ENCODE measurements at places on chromosomes 1 and 21.

GRCh38 chr1:2543543-2544092 lies 12.6 kb upstream of the TNFRSF14 start:
- no peak for DNase-seq

DNA sequence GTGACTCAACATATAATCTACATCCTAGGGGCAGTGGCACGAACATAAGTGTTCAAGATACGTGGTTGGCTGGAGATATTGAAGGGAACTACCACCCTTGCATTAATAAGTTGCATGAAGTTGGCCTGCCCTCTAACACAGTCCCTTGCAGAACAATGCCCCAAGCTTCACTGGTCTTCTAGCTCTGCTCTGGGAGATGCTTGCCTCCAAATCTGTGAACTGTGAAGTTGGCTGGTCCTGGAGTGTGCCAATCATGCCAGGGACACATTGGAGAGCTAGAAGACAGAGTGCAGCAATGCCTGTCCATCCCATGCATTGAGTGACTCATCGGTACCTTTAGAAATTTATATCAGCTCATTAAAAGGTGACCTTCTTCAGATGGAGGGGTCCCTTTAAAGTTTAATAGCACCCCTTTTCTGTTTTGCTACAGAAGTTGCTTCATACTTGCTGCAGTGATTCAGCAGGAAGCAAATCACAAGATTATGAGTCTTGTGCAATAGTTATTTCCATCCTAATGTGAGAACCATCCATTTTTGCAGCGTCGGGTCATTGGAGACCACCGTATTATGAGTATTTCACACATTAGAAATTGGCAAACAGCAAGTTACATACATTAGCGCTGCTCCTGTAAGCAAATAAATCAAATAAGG lies 55.2 kb upstream of the KAZN start:
- no peak for DNase-seq

DNA sequence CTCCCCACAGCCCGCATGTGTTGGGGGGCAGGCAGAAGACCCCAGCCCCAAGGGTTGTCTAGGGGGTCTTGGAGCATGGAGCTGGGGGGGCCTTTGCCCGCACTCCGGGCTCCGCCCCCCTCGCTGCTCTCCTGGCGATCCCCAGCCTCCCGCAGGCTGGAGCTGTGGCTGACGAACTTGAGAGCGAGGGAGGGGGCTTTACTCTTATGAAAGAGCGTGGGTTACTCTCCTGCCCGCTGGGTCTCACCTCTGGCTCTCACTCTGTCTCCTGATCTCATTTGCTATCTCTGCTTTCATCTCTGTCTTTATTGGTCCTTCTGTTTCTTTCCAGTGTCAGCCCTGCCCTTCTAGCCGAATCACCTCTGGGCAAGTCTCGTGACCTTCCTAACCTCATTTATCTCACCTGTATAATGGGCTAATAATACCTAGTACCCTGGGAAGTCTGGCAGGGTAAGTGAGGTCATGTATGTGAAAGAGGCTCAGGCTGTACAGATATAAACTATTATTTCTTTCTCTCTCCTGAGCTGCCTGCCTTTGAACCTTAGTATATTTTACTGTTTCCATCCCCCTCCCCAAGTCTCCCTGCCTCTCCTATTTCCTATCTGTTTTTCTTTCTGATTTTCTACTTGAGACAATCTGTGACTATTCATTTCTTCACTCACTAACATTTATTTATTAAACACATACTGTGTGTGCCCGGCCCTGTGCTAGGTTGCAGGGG lies 731 bp downstream of the EFNA4 start:
- DNase-seq = no peak

- no peak for DNase-seq
Measured at GRCh38 chr1:153968000-153968363, 280 bp downstream of the CREB3L4 start.

- no peak for DNase-seq
Measured at GRCh38 chr1:215645182-215645581, 78.1 kb downstream of the KCTD3 start.

GRCh38 chr1:164630626-164631396 lies 71.8 kb downstream of the PBX1 start:
- DNase-seq = no peak

DNA sequence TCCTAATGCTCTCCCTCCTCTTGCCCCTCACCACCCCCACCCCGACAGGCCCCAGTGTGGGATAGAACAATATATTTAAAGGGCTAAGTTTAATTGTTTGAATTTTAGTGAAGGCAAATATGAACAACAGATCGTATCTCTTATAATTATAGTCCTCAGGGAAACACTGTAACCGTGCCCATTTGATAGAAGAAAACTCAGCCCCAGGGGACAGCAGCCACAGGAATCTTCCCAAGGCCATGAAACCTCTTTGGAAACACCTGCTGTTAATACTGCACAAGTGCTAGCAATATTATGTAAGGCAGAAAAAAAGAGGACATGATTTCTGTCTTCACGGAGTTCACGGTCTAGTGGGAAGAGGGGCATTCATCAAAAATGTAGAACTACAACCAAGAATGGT lies 142.2 kb downstream of the URB2 start:
- no peak for DNase-seq

DNA sequence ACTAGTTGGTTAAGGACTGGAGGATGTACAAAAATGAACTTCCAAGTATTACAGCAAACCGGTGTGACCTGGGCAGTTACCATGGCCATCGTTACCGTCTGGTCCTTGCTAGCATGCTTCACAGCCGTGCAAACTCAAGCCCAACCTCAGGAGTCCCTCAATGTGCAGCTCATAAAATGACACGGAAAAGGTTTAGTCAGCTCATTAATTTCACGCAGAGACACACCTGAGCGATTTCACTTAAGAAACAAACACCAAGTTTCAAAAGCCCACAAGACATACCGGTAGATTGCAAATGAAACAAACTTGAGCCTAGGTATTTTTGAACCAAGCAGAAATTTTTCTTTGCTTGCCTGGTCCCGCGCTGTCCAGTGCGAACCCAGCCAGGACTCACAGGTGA lies 105.0 kb upstream of the ADAR start:
- no peak for DNase-seq

DNA sequence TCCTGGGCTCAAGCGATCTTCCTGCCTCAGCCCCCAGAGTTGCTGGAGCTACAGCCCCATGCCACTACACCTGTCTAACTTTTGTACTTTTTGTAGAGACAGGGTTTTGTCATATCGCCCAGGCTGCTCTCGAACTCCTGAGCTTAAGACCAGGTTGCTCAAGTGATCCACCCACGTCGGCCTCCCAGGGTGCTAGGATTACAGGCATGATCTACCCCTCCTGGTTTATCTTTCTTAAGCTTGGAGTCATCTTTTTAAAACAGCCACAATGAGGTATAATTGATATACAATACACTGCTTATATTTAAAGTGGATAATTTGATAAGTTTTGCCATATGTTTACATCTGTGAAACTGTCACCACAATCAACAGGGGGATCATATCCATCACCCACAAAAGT lies 25.4 kb upstream of the WDR26 start:
- no peak for DNase-seq

GRCh38 chr21:33055991-33056390 lies 13.9 kb upstream of the OLIG1 start:
- DNase-seq = no peak

GRCh38 chr1:87091425-87091824 lies 177.0 kb downstream of the HS2ST1 start:
- DNase-seq = no peak

- DNase-seq = peak; percentile 15
Measured at GRCh38 chr1:215606564-215607168, 39.6 kb downstream of the KCTD3 start.

DNA sequence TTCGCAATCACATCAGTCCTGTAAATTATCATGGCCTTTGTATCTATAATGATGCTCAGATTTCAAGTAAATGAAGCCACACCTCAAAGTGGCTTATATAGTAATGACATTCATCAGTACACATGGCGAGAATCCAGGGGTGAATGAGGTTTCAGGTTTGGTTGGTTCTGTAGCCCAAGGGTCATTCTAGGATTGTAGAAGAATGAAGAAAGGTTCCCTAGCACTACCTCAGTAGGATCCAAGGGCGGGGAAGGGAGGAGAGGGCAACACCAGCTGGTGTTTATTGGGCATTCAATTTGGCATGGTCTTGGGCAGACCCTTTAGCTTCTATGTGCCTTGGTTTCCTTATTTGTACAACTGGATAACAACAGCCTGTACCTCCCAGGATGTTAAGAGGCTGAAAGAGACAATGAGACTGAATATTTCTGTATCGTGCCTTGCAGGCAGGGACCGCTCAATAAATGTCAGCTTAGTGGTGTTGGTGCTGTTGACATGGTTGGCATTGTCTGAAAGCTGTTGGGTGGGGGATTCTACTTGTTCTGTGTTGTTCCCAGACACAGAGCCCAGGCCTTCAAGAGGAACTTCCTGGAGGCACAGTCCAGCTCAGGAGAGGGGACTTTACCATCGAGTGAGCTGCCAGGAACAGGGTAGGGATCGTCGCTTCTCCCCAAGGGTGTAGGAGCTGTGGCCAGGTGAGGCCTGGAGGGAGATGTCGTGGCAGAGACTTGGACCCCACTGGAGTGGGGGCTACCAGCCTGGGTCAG lies 388.2 kb downstream of the PTPRU start:
- DNase-seq = no peak

GRCh38 chr1:167934426-167935215 lies 1.9 kb upstream of the DCAF6 start:
- no peak for DNase-seq

GRCh38 chr21:32320726-32321125 lies 22.1 kb downstream of the MRAP start:
- DNase-seq = no peak

DNA sequence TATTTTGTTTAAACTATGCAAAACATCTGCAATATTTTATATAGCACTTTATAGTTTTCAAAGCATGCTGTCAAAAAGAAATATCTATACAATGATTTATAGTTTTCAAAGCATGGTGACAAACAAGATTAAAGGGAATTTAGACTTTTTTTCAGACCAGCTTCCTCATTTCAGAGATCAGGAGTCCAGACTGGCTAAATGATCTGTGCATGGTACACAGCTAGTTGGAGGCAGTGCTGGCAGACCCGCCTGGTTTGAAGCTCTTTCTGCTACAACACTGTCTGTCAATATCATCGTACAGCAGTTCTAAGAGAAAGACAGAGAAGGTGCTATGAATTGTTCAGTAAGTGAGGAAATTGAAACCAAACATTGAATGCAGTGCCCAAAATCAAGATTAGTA lies 479.0 kb downstream of the PTBP2 start:
- DNase-seq = no peak

GRCh38 chr1:225508538-225509375 lies 80.9 kb upstream of the LBR start:
- DNase-seq = peak; percentile 24

DNA sequence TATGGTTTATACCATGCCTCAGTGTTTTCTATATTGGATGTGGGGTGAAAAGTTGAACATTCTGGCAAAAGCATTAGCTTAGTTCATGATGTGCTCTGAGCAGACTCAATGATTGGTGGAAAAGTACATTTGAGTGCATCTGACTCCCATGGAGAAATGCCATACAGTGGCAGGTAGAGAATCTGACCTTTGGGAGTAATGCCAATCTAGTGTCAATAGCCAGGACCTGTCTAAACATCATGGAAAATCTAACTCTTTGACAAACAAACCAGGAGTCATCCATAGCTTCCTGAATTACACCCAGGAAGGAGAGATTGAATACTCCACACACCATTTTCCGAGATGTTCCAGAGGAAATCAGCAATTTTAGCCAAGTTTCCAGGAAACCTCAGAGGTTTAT lies 51.0 kb downstream of the XCL1 start:
- DNase-seq = no peak

- DNase-seq = no peak
Measured at GRCh38 chr1:53638360-53639035, 100.5 kb downstream of the GLIS1 start.

- DNase-seq = no peak
Measured at GRCh38 chr1:117652421-117652820, 46.6 kb downstream of the TENT5C start.

- DNase-seq = no peak
Measured at GRCh38 chr21:41559658-41560631, 52.0 kb upstream of the TMPRSS2 start.

GRCh38 chr1:168230709-168231108 lies 4.9 kb downstream of the SFT2D2 start:
- DNase-seq = no peak

DNA sequence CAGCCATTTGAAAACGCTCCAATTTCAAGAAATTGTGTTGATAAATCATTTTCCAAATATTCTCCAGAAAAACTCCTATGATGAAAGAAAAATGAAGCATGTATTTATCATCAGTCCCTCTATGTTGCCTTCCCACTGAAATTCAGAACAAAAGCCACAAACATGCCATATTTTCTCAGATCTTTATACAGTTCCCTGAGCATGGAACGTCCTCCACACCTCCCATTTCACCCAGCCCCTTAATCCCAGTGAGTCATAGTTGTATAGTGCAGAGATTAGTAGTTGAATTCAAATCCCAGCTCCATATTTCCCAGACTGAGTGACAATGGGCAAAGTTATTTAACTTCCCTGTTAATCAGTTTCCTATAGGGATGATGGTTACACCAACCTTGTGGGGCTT lies 20.6 kb upstream of the NPL start:
- no peak for DNase-seq

- DNase-seq = no peak
Measured at GRCh38 chr1:60877376-60877775, 205.0 kb upstream of the NFIA start.

DNA sequence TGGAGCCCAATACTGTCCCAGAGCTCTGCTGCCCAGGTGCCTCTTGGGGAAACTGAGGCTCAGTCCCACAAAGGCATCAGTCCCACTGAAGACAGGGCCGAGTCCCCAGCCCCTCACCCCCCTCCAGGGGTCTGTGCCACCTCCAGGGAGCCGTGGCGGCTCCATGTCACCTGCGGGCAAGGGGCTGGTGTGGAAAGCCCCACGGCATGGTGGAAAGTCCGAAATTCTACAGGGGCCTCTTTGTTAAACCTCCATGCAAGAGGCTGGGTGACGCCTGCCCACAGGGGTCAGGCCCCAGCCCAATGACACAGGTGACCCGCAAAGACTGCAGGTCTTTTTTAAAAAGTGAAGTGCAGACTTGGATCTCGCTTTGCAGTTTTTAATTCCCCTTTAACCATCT lies 3.3 kb upstream of the AIRE start:
- no peak for DNase-seq

DNA sequence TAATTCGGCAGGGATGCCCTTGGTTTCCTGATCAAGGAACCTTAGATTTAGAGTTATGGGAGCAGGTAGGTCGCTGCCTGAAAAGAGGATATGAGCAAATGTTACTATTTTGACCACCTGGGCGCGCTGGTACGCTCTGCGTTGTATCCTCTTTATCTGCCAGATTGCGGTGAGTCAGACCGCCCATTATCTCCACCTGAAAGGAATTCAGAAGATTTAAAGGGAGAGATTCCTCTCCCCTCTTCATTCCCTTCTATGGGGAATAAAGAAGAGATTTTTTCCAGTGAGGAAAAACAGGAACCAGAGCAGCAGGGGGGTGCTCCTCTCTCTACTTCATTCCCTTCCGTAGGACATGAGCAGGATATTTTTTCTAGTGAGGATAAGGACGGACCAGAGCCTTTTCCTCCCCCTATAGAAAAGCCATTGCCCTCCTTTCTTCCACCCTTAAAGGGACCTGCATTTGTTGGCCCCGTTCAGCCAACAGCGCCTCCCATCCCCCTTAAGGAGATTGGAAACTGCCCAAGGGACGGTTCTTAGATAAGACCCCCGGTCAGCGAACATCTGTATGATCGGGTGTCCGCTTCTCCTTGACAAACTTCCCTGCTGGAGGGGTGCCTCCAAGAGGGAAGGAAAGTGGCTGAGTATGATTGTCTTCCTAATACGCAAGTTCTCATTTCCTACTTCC lies 34.1 kb downstream of the CLCA1 start:
- DNase-seq = no peak

- DNase-seq = no peak
Measured at GRCh38 chr1:50917138-50918137, 42.6 kb downstream of the FAF1 start.

GRCh38 chr1:36580524-36580923 lies 97.8 kb upstream of the CSF3R start:
- no peak for DNase-seq
